ENCODE measurements at places on chromosomes 4 and X.

DNA sequence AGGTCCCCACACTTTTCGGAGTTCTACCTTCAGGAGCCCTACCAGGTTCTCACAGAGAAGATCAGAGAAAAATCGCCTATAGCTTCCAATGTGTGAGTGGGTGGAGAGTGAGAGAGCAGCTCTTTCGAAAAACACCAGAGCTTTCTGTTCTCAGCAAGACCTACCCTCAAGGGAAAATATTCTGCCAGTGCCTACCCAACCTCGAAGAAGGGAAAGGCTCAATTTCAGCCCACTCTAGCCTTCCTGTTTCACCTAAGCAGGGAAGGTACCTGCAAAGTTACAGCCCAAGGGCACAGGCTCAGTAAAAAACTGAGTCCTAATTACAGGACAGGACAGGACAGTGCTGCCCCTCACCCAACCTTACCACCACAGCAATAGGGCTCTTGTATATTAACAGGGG lies 104.0 kb upstream of the WDR17 start:
- no peak for DNase-seq

DNA sequence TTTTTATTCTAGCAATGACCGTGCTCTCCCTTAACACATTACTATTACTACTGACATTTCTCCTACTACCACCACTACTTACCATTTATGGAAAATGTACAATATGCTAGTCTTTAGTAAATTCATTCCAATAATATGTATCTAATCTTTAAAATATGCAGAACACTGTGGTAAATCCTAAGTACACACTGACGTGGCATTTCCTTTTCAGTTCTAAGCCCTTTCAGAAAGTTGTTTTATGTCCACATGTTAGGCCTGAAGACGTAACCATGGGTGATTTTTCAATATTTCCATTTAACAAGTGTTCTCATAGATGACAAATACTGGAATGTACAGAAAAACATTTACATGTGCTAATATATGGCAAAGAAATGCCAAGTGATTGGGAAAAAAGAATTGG lies 268.6 kb upstream of the SLIT2 start:
- no peak for DNase-seq

DNA sequence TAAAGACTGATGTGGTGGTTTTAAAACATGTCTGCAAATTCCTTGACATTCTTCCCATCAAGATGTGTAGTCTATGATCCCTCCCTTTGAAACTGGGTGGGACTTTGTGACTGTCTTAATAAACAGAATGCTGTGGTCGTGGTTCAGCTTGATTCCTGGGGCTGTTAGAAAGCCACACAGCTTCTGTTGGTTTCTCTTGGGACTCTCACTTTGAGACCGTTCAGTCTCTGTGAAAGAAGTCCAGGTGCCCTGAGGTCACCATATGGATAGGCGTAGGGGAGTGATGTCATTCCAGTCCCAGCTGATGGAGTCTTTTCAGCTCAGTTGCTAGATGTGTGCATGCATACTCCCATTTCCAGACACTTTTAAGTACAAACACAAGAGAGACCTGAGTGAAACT lies 216.6 kb downstream of the KDR start:
- no peak for DNase-seq

DNA sequence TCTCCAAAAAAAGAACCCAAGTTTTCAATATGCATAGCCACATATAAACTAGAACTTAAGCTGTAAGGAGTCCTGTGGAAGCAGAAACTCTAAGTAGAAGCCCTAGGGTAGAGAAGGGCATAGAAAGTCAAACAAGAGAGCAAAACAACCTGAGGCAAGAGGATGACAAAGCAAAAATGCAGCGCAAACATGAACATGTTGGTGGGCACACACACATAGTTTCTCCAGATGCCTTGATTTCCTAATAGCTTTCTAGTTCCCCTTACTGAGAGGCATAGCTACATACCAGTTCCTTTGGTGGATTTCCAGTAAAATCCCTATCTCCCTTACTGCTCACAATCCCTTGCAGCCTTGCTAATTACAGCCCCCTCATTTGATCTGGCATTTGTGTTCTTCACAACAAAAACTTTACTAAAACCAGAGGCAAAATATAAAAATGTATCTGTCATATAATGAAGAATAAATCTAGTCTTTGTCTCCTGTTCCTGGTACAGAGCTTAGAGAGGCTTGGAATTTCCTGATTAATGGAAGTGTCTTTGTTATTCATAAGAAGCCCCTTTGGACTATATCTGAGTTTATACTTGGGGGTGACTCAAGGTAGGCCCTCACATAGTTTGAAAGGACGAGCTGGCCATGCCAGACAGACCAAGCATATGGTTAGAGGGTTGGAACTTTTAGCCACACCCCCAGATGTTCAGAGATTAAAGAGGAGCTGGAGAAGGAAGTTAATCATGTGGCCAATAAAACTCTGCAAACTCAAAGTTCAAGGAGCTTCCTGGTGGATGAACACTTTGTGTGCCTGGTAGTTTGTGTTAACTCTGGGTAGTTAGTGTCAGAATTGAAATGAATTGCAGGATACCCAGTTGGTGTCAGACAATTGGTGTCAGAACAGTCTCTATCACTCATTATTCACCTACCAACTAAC lies 52.7 kb upstream of the ZCCHC13 start:
- no peak for DNase-seq

DNA sequence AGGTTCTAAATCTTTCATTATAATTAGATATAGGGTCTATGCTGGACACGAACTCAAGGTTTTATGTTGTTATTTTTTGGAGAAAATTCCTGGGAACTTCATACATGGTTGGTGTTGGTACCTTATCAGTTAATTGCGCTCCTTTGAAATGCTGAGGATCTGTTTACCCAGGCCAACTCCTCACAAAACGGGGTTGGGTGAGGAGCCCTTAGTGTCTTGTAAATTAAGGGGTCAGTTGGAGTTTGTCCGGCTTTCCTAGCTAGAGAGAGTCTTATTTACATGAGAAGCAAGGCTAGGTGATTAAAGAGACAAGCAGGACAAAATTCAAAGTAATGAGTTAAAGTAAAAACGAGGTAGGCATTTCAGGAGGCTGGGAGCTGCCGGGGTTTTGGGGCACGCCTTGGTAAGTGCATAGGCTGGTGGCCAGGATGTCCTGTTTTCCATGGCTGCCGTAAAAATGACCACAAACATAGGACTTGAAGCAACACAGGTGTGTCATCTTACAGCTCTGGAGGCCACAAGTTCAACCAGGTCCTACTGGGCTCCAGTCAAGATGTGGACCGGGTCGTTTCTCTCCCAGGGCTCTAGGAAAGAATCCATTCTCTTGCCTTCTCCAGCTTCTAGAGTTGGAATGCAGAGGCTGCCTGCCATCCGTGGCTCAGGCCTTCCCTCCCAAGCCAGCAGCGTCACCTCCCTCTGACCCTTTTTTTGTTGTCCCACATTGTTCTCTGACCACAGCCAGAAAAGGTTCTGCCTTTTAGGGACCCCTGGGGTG lies 19.8 kb downstream of the PSAPL1 start:
- DNase-seq, result no peak

- DNase-seq, result no peak
Measured at GRCh38 chr4:174753021-174753420, 76.0 kb downstream of the GLRA3 start.

GRCh38 chr4:105061136-105061696 lies 85.5 kb upstream of the TET2 start:
- peak; percentile 4 for DNase-seq

DNA sequence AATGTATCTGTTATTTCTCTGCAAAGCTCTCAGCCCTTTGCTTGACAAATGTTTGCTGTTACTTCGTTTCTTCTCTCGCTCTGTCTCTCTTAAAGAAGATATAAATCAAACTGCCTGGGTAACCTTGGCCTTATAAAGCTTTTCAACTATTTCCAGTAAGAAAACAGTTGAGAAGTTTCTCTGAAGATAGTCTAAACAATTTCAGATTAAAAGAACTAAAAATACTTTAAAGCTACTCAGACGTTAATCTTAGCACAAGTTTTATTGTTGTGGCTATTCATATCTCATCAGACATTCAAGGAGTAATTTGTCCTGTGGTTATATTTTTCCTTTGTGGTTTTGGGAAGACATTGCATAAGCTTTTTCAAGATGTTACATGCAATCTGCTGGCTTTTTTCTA lies 22.6 kb downstream of the HOPX start:
- no peak for DNase-seq

DNA sequence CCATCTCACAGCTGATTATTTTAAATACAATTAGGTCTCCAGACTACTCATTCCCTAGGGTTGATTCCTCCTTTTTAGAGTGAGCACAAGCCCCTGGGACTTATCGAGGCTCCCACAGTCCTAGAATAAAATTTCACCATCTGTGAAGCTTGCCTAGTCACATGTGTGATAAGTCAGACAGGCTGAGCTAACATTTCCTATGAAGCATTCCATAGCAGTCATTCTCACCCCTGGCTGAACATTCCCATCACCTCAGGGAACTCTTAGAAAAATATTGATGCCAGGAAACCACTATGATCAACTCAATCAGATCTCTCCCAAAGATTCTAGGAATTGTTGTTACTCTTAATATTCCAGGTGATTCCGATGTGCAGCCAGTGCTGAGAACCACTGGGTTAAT lies 37.7 kb downstream of the ARHGEF9 start:
- no peak for DNase-seq

DNA sequence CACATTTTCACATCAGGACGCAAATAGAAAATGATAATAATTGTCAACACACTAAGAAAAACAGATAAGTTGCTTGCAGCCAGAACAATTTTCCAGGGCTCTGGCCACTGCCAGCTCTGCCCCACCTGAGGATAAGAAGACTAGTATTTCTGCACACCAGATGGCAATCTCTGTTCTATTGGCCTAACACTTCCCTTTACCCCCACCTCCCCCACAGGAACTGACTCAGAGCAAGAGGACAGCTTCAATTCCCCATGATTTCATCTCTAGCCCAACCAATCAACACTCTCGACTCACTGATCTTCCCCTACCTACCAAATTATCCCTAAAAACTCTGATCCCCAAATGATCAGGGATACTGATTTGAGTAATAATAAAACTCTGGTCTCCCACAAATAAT lies 164.0 kb downstream of the SMARCA1 start:
- DNase-seq, result no peak

DNA sequence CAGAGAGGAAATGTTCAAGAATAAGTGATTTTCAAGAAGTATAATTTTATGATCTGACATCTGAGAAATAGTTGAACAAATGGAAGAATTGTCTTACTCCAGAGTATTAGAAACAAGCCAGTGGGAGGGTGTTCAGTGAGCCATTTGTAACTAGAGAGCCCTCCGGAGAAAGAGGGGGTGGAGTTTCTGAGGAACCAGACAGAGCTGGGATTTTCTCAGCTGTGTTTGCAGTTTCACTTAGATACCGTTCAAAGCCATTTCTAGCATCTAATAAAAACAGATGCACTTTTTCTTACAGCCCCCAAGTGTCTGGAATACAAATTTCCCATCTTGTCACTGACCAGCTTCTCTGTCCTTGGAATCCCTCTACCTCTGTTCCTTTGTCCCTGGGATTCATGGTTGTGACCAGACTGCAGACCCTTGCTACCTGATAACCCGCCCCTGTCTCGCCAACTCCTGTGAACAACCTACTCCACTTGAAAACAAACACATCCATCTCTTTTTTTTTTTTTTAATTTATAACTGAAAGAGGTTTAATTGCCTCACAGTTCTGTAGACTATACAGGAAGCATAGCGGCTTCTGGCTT lies 132.8 kb upstream of the KLF3 start:
- DNase-seq, result no peak

DNA sequence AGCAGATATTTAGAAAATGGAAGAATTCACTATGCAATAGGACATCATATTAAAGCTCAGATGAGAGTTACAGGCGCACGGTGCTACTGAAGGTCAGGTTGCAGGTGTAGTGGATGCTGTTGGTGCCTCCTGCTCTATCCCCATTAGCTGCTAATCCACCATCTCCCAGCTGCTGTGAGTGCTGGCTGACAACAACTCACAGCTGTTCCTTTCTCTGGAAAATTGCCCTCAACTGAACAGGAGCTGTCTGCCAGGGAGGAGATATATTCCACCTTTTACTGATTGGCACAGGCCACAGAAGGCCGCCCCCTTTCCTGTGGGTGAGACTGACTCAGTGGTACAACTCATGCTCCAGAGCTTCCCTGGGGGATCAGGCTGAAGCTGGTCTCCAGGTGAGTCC lies 48.7 kb downstream of the UCHL1 start:
- no peak for DNase-seq

DNA sequence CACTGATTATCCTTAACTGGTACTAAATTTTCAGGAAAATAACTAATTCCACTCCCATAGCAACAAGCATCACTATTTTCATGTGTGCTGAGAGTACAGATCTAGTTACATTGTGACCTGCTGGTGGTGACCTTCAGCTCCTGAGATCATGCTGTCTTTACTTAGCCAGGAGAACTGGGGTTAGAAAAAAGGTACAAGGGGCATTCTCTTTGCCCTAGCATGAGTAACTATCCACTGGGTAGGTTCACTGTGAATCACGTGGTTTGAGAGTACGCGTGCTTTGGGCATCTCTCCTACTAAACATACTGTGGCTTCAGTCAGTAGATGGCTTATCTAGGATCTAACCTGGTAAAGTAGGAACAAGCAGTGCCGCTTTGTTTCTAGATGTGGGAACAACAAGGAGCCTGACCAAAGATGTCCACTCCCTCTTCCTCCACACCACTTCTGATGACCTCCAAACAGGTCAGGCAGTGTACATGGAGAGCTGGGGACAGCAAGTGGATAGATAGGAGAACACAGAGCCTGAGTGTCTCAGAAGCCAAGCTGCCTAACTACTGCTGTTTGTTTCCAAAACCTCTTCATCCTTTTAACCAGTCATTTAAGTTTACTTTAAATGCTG lies 90.2 kb downstream of the CBR4 start:
- no peak for DNase-seq

DNA sequence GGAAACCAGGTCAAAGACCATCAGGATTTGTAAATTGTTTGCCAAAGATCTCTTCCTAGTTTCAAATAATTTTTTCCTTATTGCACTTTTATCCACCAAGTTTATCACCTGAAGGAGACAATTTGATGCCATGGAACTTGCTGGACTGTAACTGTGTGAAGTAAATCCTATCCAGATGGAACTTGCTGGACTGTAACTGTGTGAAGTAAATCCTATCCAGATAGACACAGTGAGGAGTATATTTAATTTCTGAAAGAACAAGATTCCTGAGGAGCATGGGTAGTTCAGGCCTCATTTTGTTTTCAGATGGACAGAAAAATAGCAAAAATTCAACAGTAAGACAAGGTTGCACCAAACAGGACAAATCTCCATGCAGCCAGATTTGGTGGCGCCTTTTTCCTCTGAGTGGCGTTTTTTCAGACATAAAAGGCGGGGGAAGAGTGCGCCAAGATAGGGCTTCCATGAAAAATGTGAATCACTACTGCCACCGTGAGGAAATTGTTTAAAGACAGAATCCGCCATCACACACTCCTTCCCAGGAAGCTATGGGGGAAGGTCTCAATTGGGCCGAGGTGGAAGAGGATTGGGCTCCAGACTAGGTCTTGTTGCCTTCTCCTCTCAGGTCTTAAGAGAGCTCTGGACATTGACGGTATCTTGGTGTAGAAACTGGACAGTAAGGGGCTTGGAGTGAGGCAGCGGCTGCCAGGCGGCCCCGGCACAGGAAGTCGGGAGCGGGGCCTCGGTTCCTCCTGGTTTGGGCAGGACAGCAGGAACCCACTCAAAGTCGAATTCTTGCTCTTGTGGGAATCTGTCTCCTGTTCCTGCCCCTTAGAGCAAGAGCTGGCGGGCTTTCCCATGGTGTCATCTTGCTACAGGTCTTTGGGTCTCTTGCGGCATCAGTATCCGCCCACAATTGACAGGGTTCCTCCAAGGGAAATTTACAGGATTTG lies 234.7 kb downstream of the OR13H1 start:
- DNase-seq, result no peak
